ENCODE measurements at places on chromosomes 7 and 10.
A peak's percentile ranks its signal among the peaks of the same experiment; 100 is the strongest.

DNA sequence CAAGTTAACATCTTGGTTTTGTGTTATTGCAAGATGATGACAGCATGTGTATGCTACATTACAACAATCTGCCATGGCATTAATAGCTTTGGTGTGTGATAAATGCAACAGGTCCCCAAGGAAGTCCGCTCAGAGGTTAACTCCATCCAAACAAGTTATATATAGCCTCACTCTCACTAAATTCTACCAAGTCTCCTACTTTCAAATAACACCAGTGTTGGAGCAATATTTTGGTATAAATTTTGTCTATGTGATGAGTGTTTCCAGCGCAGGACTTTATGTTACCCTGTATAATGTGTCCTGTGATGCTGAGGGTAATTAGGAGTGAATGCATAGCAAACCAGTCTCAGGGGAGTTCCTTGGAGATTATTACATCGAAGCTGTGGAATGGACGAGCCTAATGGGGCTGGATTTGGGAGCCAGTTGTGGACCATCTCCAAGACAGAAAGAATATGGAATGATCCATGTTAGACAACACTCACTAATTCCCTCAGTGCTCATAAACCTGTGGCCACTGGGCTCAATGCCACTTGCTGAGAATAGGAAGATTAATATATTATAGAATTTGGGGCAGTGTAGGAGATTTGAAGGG is 127.6 kb upstream of the CXCL12 start:
- DNase-seq = no peak

DNA sequence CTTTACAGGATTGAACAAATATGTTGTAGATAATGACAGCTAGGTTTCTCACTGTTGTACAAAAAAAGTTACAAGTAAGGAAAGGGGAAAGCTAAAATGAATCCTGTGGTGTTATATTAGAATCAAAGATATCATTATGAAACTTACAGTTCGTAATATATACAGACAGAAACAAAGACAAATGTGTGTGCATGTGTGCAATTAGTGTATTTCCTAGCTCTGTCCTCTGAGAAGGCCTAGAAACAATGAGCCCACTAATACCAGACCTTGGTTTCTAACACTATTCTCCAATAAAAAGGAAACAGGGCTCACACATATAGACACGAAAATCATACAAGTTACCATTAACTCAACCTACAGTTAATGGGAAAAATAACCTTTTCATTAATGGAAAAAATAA is 8.0 kb downstream of the KDM7A start:
- no peak for DNase-seq

DNA sequence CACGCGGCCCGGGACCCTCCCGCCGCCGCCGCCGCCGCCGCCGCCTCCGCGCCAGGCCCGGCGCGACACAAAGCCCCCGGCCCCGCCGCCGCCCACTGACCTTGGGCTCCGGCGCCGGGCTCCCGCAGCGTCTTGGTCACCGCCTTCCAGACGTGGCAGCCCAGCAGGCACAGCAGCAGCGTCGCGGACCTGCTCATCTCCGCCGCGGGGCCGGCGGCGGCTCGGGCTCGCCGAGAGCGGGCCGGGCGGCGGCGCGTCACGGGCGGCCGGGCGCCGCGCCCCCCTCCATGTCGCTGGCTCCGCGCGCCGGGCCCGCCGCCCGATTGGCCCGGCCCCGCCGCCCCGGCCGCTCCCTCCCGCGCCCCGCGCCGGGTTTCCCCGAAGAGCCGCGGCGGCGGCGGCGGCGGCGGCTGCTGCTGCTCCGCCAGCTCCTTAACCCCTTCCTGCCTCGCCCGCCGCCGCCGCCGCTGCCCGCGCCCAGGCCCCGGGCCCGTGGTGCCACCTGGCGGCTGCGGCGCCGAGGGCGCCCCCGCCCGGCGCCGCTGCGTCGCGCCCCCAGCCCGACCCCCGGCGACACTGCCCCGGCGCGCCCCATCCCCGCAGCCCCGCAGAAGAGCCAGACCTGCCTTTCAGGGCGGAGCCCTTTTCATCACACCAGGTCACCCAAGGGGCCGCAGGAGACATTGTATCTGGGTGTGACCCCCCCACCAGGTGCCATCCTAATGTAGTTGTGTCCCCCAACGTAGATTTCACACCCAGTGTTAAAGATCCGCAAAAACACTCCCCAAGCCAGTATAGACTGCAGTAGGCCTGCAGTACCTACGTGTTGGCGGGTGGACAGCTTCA is at the start of gene FAM171A1:
FAM171A1 (minus strand) TSS at position 434 of the 846 bp plus-strand sequence; CDS start at position 197, 237 bp downstream.
- DNase-seq = peak; percentile 29

DNA sequence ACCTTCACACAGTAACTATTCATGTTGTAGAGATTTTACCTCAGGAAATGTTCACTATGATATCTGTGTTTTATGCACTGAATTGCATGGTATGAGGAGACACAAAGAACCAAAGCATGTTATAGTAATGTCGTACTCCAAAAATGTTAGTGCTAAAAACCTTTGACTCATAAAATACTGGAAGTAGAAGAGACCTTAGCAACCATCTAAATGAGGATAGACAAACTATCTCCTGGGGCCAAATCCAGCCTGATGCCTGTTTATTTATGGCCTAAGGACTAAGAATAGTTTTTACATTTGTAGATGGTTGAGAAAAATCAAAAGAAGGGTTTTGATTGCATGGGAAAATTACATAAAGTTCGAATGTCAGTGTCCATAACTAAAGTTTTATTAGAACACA is 535.1 kb downstream of the INHBA start:
- no peak for DNase-seq

- DNase-seq = no peak
These were observed 247.8 kb downstream of the SDK1 start for GRCh38 chr7:3548815-3549214.

DNA sequence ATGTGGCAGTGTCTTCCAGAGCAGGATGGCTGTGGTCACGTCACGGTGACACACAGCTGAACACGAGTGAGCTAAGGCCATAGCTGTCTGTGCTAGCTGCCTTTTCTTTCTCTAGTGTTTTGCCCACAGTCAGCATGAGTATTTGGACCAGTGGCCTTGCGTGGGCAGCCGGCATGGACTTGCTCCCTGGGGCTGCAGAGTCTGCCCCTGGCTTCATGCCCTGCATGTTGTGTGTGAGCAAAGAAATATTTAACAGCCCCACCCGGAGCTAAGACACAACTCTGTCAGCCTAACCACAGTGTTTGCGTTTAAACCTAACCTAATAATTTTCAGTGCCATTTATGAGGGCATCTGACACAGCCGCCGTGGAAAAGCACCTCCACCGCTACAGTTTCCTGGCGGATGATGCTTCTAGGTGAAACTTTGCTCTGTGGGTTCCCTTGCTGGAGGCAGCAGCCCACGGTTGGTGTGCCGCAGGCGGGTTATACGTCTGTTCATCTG is 14.6 kb downstream of the CHST12 start:
- peak; percentile 36 for DNase-seq

GRCh38 chr7:126718419-126718818 is 534.3 kb downstream of the GRM8 start:
- no peak for DNase-seq

- DNase-seq = no peak
These were observed 48.0 kb upstream of the ZNF365 start for GRCh38 chr10:62326176-62326575.

- DNase-seq = peak; percentile 10
These were observed 45.1 kb upstream of the CDK14 start for GRCh38 chr7:90551036-90551435.

DNA sequence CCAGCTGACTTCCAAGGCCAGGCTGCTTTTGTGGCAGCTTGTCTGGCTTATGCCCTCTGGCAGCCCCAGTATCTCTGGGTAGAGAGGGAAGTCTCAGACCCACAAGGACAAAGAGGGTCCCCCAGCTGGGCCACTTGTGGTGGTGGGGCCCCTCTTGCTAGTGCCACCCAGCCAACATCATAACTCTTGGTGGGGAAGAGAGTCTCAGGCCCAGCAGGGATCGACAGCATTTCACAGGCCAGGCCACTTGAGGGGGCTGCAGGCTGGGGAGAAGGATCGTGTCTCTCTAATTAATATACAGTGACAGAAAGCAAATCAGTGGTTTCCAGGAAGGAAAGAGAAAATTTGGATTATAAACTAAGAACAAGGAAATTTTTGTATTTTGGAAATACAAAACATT is 76.0 kb downstream of the TYW1B start:
- DNase-seq = no peak

- DNase-seq = peak; percentile 74
These were observed 4.6 kb upstream of the TSPAN15 start for GRCh38 chr10:69446650-69447151.

DNA sequence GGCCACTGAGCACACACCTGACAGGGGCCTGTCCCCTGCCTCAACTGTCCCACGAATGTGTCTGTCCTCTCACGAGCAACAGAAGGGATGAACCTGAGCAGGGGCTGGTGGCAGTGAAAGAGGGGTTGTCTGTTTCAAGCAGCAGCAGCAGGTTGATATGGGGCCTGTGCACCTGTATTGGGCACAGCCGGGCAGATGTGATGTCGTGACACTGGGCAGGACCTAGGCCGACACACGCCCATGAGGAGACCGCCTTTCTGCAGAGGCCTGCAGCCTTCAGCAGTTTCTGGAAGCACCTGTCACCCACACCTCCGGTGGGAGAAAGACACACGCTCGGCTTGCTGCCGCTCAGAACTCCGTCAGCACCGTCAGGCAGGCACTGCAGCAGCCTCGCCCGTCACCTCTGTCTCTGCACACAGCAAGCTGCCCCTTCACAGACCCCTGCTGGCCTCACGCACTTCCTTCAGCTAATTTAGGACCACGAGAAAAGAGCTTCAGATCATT is 48.5 kb downstream of the AMZ1 start:
- no peak for DNase-seq

DNA sequence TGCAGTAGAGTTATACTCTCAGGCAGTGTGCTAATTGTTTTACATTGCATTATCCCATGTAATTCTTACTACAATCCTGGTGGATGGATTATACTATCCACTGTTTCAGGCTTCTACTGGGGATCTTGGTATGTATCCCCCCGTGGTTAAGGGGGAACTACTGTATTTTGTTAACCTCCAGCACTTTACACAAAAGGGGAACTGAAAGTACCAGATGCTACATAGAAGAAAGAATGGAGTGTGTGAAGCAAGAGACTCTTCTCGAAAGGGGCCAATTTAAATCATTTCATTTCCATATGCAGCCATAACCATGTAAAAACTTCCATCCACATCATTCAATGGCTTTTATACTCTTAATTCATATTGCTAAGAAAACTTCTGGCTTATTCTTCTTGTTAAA is 69.4 kb downstream of the C1GALT1 start:
- DNase-seq = no peak

- DNase-seq = peak; percentile 38
These were observed 17.1 kb downstream of the COL13A1 start for GRCh38 chr10:69818676-69819239.

DNA sequence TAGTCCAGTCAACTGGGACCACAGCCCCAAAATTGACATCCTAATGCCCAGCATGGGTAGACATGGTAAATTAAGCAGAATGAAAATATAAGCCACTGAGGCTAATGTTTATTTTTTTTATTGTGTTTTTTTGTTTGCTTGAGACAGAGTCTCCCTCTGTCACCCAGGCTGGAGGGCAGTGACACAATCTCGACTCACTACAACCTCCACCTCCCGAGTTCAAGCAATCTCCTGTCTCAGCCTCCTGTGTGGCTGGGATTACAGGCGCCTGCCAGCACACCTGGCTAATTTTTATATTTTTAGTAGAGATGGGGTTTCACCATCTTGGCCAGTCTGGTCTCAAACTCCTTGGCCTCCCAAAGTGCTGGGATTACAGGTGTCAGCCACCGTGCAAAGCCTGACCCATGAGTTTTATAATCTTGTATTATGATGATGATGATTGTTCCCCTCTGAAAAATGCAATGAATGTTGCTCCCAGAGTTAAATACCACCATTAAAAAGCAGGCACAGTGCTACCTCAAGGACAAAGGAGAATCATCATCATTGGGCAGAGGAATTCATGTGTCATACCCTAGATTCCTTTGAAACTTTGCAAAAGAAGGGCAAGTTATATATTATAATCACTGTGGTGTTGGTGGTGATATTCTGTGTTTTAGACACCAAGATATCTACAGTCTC is 228.0 kb downstream of the PARD3 start:
- DNase-seq = peak; percentile 18

GRCh38 chr7:42022791-42023190 is 214.2 kb downstream of the GLI3 start:
- no peak for DNase-seq

- no peak for DNase-seq
These were observed 15.9 kb upstream of the TRA2A start for GRCh38 chr7:23547662-23548061.

DNA sequence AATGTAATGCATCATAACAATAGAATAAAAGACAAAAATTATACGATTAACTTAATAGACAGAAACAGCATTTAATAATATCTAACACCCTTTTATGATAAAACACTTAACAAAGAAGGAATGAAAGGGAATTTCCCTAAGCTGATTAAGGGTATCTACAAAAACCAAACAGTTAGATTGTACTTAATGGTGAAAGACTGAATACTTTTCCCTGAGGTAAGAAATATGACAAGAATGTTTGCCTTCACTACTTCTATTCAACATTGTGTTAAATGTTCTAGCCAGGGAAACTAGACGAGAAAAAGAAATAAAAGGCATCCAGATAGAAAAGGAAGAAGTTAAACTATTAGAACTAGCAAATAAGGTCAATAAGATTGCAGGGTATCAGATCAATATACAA is 276.9 kb downstream of the BAMBI start:
- peak; percentile 34 for DNase-seq

DNA sequence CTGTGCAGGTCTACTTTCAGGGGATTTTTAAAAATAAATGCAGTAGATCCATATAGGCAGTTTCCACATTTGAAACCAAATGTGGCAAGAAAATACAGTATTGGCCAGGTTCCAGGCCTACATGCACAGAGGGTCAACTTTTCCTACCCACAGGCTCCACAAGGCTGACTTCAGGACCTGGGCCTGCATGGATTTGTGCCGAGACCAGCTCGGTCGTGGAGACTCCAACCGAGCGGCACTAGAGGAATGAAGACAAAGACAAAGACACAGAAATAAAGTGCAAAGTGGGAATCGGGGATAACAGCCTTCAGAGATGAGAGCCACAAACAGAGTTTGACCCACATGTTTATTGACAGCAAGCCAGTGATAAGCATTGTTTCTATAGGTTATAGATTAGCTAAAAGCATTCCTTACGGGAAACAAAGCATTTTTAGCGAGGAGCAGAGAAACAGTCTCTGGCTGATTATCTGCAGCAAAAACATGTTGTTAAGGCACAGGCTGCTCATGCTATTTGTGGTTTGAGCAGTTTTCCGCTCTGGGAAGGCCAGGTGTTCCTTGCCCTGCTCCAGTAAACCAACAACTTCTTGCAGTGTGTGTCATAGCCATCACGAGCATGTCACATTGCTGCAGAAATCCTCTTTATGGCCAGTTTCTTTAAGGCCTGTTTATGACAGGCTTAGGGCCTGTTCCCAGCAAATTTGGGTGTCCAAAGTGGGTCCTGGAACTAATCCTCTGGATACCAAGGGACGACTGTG is 52.6 kb downstream of the ZNF37A start:
- DNase-seq = peak; percentile 10

DNA sequence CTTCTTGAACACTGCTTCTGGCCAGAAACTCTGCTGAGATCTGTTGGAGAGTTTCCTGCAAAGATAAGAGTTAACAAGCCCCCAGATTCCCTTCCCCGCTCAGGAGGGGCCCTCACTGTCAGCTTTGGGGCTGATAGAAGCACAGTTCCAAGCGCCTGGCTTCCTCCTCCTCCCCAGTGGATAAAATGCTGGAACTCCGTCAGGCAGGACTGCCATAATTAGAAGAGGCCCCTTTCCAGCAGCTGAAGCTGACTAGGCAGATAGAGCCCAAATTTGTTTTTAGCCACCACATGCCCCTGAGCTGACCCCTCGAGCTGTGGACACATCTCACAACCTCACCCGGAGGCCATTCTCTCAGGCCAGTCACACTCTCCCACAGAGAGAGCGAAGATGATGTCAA is 89.4 kb downstream of the TBXAS1 start:
- no peak for DNase-seq

Measured in IMR-90 (cell line).